NCI-H1417 treated with DMSO at 0.1 percent for 48 hours (cell line): ENCODE measurements at places on chromosomes 1 and 21.

- DNase-seq: no peak
Measured at GRCh38 chr1:56424744-56425493, 154.4 kb downstream of the PLPP3 start.

- no peak for DNase-seq
Measured at GRCh38 chr1:70745199-70745598, 302.4 kb downstream of the PTGER3 start.

DNA sequence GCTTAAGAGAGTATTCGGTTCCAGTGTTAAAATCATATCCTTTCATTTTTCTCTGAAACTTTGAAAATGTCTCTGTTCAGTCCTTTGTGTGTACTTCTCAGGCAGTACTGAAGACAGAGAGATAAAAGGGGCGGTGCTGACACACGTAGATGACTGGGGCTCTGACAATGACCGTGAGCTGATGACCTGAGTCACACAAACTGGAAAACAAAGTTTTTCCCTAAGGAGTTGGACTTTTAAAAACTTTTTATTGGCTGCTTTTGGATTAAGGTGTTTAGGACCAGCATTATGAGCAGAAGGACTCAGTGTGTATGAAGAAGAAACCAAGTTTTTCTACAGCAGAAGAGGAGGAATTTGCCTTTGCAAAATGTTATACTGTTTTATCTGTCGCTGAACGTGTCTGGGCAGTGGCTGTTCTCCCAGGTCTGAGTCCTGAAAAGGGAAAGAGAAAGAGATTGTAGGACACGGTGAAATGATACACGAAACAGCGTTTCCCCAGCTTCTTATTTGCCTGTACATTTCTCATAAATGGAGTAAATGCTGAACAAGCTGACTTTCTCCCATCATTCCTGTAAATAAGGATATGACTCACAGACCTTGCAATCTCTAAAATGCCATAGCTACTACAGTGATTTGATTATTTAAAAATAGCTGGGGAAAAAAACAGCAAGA lies 51.5 kb downstream of the MAP3K7CL start:
- no peak for DNase-seq

DNA sequence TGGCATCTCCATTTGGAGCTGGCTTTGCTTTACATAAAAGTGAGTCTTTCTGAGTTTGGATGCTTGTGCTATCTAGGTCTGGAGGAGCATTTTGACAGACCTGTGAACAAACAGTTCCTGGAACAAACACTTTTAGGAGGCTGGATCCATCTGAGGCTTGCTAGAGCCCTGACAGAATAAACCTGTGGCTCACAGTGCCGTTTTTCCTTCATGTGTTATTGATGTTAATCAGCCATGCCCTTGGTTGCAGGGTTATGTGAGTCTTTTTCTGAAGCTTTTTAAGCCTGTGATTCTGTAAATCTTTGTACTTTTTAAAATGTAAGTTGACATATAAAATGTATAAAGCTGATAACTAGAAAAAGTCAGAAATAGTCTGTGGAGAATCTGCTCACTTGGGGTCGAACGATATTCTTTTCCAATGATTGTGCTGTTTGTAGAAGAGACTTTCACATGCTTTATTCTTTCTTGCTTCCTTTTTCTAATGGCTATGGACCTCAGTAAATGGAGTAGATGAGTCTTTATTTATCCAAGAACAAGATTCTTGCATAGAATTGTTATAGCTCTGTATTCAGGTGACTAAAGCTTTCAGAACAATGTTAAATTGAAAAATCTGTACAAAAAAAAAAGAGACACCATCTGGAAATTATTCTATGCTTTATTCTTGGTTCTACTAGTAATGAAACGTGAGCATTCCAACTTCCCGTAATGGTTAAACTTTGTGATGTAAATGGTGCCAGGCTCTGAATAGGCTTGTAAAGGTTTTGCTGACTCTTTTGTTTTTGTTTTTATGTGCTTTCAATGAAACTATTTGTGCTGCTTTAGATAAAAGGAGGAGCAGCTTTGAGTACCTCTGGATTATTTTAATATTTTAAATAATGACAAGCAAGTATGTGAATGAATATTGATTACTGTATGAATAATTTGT lies 53.7 kb downstream of the CACHD1 start:
- no peak for DNase-seq

DNA sequence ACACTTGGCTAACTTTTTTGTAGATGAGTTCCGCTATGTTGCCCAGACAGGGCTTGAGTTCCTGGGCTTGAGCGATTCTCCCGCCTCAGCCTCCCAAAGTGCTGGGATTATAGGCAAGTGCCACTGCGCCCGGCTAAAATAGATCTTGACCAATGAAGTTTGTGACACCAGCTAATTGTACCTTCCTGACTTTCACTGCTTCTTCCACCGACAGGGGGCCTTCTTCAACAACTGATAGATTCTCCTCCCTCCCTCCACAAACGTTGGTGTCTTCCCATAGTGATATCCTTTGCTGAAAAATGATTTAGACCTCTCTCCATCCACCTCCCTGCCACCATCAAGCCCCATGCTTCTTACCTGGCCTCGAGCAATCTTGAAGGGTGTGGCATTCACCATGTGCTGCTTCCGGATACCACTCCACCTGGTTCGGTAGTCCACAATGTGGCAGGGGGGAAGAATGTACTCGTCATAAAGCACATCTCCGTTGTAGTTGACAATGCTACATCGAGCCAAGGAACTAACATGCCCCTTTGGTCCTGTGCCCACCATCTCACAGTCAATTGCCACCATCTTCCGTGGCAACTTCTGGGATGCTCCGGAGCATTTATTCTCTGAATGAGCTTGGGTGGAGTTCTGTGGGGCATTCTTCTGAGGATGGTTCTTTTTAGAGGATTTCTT lies 1.6 kb upstream of the METTL25B start:
- no peak for DNase-seq

- DNase-seq: no peak
Measured at GRCh38 chr1:37156646-37157045, 122.3 kb upstream of the GRIK3 start.
